MCF 10A (cell line): ENCODE measurements at places on chromosomes 1 and 21. TPM values are rescaled to one million over a fixed set of nuclear protein-coding genes. Genes with fewer than 3 reads are reported as not detected.
A peak's percentile ranks its signal among the peaks of the same experiment; 100 is the strongest.

GRCh38 chr1:147700042-147701006, 30.0 kb upstream of the ACP6 start:
- DNase-seq, result peak; percentile 81

DNA sequence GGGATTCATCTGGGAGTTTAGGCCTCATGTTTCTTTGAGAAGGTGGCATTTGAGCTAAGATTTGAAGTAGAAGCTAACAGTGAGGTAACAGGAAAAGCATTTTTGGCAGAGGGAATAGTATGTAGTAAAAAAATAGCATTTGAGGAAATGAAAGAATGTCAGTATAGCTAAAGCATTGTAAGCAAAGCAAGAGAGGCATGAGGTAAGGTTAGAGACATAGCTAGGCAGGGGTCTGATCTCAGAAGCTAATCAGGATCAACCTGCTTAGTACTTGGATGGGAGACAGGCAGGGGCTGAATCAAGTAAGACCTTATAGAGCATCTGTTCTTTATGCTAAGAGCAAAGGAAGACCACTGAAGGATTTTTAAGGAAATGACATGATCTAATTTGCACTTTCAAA, 4.0 kb downstream of the POLR3C start:
- DNase-seq, result no peak

- DNase-seq, result no peak
Measured at GRCh38 chr1:29801561-29801973, 565.2 kb downstream of the PTPRU start.

DNA sequence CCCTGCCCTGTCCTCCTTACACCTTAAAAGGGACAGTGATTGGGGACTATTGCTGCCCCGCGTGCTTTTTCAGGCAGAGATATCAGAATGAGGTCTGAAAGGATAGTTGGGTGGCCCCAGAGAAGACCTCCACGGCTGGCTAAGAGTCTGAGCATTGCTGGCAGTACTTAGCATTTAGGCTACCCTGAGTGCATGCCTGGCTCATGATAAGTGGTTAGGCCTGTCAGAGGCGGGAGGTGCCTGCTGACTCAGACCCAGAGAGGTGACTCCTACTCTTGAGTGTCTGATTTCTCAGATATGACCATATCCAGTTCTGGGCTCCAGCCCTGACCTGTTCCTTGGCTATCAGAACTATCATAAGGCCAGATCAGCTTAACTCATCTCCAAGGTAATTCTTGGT, 213.7 kb downstream of the PBX1 start:
- peak; percentile 95 for DNase-seq

- no peak for DNase-seq
Measured at GRCh38 chr21:16241016-16241415, 511.2 kb downstream of the USP25 start.

GRCh38 chr1:151534662-151535278, 5.3 kb upstream of the TUFT1 start:
- peak; percentile 89 for DNase-seq

DNA sequence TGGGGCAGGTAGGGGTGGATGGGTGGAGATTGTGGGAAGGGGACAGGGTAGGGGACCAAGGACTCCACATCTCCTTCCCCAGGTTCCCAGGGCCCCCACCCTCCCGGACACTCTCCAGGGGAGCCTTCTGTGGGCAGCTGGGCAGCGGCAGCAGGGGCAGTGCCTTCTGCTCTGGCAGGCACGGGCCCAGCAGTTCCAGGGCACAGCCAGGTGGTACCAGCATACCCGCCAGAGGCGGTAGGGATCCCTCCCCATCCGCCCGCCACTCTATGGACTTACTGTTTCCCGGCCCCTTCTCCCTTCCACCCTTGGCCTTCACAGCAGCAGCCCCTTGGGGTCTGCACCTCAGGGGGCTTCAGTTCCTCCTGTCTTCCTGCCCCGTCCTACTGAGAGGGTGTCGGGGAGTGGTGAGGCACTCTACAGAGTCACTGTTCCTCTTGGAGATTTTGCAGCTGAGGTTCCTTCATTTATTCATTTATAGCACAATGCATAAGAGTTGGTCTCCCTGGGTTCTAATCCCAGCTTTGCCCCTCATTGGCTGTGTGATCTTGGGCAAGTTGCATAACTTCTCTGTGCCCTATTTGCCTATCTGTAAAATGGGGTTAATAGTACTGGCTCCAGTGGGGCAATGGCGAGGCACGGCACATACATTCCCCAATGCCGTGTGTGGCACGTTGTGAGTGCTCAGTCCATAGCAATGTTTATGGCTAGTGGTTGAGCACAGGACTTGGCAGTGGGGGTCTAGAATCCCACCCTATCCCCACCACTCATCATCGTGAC, 17.0 kb downstream of the C1orf167 start:
- no peak for DNase-seq

- DNase-seq, result no peak
Measured at GRCh38 chr1:19219451-19219850, 9.4 kb upstream of the UBR4 start.

DNA sequence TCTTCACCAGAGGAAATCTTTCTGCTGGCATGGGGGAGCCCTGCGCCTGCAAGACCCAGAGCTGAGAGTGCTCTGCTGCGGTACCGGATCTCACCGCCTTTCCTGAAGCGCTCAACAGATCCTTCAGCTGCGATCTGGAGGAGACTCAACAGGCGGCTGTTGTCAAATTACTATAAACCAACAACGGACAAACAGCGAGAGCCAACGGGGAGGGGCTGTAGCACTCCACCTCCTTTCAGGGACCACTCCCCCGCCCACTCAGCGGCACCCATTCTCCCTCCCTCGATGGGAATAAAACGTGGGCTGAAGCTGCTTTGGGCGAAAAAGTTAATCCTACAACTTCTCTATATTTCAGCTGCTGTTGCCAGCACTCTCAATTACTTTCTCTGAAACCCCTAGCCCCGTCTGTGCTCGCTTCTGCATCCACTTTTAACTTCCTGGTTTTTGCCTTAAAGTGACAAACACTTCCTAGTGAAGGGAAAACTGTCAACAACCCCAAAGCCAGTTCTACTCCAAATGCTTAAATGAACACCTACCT, at the start of gene FMO5:
TSS of gene FMO5 (minus strand) at position 147 of the 538 bp plus-strand sequence. CDS start 310 bp downstream, outside the sequence.
- DNase-seq, result peak; percentile 55

DNA sequence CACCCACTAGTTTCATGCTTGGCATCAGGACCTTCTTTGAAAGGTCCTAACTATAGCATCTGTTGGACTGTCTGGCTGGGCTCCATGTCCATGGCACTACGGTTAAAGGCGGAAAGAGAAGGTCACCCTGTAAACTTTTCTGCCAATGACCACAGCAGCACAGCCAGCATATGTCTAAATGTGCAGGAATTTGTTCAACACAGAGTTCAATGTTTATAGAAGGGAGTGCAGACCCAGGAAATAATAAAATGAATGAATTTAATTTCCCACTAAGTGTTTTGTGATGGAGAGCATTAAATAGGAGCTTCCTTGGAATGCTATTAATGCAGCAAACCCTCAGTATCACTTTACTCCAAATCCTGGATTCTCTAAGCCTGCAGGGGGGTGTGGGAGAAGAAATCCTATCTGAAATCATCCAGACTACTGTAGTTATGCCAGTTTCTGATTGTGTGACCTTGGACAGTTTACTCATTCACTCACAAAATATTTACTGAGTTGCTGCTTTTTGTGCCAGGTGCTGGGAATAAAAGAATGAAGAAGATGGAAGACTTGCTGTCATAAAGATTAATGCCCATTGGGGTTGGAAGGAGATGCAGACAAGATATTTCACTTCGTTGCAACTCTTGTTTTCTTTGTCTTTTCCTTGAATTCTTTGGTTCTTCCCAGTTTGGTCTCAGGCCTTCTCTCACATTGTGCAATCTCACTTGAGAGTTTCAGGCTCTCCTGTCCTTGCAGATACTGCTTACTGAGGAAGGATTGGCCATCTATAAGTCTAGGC, 195.0 kb downstream of the ROR1 start:
- peak; percentile 18 for DNase-seq

GRCh38 chr1:214842856-214843255, 239.7 kb upstream of the KCNK2 start:
- no peak for DNase-seq

- no peak for DNase-seq
Measured at GRCh38 chr1:78334952-78335351, 155.8 kb upstream of the PTGFR start.

DNA sequence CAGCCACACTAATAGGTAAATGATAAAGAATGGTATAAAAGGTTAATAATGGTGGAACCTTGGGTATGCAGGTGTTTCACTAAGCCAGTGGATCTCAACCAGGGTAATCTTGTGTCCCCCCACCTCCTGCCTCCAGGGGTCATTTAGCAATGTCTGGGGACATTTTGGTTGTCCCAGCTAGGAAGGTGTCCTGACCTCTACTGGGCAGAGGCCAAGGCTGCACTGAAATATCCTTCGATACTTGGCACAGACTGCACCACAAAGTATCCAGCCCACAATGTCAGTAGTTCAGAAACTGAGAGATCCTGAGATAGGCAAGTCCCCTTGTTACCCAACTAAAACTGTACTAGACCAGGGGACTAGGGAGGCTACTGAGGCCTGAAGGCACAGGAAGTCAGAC, 113.6 kb upstream of the TIAM1 start:
- DNase-seq, result peak; percentile 25

GRCh38 chr1:26364956-26365355, 7.6 kb downstream of the ZNF683 start:
- no peak for DNase-seq

DNA sequence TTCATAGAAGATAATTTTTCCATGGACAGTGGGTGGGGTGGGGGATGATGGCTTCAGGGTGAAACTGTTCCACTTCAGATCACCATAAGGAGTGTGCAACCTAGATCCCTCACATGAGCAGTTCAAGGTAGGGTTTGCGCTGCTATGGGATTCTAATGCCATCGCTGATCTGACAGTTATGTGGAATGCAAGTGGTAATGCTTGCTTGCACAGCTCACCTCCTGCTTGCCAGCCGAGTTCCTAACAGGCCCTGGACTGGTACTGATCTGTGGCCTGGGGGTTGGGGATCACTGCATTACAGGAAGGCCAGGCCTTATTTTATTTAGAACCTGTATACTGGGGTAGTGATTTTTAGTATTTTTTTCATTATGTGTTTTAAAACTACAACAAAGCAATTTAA, 22.0 kb downstream of the MAN1A2 start:
- no peak for DNase-seq

DNA sequence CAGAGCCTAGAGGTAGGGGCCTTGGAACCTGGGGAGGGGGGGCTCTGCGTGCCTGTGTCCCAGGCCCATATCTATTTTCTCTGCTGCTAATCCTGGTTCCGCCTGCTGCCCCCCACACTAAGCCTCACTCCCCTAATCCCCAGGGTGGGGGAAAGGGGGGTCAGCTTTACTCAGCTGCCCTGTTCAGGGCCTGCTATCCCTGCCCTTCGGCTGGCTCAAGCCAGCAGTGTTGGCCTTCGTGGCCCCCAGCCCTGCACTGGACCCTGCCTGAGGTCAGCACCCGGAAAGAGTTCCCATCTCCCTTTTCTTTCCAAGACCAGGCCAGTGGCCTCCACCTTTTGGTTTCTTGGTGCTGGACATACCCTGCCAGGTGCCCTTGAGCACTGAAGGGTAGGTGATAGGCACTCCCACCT, 8.4 kb downstream of the ZBTB7B start:
- no peak for DNase-seq

GRCh38 chr1:239306426-239306825, 79.9 kb upstream of the CHRM3 start:
- DNase-seq, result no peak

DNA sequence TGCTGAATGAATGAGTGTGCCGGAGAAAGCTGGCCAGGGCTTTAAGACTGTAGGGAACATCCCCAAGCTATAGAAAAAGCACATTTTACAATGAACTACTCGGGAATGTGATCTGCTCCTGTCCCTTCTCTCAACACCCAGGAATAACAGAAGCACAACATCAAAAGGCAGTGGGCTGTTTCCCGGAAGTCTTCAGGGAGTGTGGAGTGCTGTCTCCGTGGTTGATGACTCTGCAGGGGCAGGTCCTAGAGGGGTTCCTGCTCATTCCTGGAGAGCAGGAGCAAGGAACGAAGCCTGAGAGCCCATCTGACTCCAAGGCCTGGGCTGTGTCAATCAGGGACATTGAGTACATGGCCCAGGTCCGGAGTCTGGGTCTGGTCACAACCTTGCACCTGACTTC, 4.9 kb upstream of the IL22RA1 start:
- DNase-seq, result no peak

GRCh38 chr1:236888903-236889302, 93.8 kb downstream of the MTR start:
- no peak for DNase-seq

DNA sequence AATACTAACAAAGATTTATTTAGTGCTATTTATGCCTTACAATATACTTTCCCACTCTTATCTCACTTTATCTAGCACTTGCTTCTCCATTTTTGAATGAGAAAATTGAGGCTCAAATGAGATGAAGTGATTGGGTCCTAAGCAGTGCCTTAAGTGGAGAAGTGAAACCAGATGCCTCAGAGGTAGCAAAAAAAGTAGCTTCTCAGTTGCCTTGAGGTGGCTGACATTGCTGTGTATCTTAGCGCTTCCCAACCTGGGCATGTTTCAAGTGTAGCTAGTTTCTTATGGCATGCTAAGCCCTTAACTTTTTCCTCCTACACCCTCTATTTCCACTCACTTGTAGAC, 390.4 kb downstream of the OMA1 start:
- no peak for DNase-seq

- DNase-seq, result peak; percentile 87
Measured at GRCh38 chr1:84834419-84835064, 58.5 kb downstream of the LPAR3 start.

- no peak for DNase-seq
Measured at GRCh38 chr21:42343556-42343955, 7.2 kb downstream of the TFF2 start.

DNA sequence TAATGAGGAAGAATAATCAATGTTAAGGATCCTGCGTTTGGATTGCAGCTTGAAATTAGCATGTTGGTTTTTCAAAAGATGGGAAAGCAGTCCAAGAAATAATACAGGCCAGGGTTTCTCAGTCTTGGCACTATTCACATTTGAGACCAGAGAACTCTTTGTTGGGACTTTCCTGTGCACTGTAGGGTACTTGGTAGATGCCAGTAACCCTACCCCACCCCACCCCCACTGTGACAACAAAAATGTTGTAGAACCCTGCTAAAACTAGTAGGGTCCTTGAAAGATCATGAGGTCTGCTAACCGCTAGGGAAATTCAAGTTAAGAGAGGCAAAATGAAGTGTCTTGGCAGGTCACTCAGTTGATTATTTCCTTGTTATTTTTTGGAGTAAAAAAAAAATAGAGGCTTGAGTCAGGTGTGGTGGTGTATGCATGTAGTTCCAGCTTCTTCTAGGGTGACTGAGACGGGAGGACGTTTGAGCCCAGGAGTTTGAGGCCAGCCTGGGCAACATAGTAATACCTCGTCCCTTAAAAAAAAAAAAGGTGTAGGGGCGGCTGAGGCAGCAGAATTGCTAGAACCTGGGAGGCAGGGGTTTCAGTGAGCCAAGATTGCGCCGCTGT, 53.3 kb downstream of the SPEN start:
- no peak for DNase-seq

- no peak for DNase-seq
Measured at GRCh38 chr1:228351850-228352249, 54.8 kb downstream of the TRIM11 start.

Gene RAP1GAP
- 0.22 TPM in 1 of 2 replicates, not detected in the other for total RNA-seq

Gene UCK2
- total RNA-seq, result 108 and 144 TPM in 2 replicates

Gene NUP210L
- 0.05 and 0.10 TPM in 2 replicates for total RNA-seq

Gene CLCA2
- total RNA-seq, result 87.8 and 113 TPM in 2 replicates

Gene MYCL
- total RNA-seq, result 0.63 and 1.1 TPM in 2 replicates

Gene SMG5
- 118 and 140 TPM in 2 replicates for total RNA-seq

Gene TMEM200B
- not detected in 2 replicates for total RNA-seq

Gene LRRC38
- total RNA-seq, result not detected in 2 replicates

Gene KPRP
- total RNA-seq, result 0.12 and 0.25 TPM in 2 replicates

Gene C1QA
- not detected in 2 replicates for total RNA-seq

Gene GMEB1
- total RNA-seq, result 9.1 and 13.3 TPM in 2 replicates

Gene RCC2
- 89.1 and 107 TPM in 2 replicates for total RNA-seq
